CD4-positive, alpha-beta T cell treated with Interleukin-12 subunit alpha and Interleukin-12 subunit beta, for 1 hour (primary cell): ENCODE measurements at places on chromosomes 5 and 9.

DNA sequence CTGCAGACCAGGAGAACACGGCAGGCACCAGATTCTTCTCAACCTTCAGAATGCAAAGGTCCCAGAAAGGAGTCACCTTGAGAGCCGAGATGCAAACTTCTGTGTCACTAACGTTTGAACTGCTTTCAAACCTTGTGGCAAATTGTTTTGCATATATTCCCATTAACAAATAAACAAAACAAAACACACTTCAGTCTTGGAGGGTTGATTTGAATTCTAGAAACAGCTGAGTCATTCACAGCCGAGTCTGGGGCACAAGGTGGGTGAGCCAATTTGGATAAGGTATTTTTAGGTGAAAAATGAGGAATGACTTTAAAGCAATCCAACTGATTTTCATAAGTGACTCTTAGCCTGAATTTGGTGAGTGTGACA is 38.8 kb upstream of the ANKRD33B start:
- no peak for DNase-seq

DNA sequence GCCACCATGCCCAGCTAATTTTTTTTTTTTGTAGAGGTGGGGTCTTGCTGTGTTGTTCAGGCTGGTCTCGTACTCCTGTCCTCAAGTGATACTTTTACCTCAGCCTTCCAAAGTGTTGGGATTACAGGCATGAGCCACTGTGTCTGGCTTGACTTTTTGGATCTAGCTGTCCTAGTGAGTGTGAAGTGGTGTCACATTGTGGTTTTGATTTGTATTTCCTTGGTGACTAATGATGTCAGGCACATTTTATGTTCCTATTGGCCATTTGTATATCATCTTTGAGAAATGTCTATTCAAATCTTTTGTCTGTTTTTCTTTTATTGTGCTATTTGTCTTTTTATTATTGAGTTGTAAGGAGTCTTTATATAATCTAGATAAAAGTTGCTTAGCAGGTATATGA is 53.5 kb upstream of the MCCC2 start:
- peak; percentile 65 for DNase-seq

DNA sequence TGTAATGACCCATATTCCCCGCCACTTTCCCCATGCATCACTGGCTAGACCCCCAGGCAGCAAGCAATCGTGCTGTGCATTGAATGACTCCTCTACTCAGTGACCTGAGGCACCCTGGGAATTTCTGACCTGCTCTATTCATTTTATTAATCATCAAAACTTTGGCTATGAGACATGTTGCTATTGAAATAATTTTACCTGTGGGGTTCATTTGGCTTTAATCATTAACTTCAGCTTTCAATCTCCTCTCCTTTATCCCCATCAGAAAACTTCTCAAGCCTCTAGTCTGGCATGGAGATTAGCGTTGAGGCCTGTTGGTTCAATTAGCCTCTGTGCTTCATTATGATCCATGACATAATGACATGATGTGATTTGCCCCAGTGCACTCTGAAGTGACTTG is 429.0 kb downstream of the ZNF608 start:
- DNase-seq = no peak

GRCh38 chr9:133059623-133060022 is 2.2 kb upstream of the CEL start:
- DNase-seq = no peak

GRCh38 chr9:2761424-2761823 is 44.1 kb downstream of the KCNV2 start:
- no peak for DNase-seq

DNA sequence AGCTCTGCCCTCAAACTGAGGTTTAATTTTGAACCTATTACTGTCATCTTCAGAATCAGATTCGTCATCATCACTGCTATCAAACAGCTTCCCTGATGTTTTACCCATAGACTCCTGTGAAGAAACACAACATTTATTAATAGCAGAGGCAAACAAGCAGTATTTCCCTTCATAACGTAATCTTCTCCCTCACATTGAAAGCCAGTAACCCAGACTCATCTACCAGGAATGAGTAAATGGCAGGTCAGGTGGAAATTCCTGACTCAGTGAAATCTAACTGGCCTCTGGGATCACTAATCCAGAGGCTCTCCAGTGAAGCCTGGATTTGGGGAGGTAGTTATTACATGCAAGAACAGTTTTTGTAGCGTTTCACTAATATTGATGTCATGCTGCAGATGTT is 14.6 kb downstream of the NOL8 start:
- DNase-seq = no peak

GRCh38 chr9:91884696-91885687 is 65.0 kb downstream of the ROR2 start:
- no peak for DNase-seq

DNA sequence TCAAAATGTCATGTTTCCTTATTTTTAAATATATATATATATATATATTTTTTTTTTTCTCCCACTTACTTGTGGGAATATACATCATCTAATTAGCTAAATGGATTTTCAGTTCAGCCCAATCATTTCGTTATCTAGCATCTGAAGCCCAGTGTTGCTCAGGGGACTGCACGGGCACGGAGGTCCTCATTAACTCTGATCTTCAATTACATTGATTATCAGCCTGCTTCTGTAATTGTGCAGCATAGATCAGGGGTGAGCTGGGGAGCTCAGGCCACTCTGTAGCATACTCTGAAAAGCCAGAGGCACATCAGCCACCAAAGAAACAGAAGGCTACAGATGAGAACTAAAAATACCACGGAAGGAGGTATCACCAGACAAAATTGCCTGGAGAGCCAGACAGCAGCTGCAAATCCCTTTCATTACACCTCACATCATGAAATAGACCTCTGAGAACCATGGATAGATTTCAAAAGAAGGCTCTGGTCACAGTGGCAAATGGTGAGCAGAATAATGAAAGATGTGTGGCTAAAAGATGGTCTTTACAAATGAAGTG is 326.4 kb downstream of the TRIM32 start:
- DNase-seq = no peak

- no peak for DNase-seq
These were observed 37.4 kb downstream of the WWC1 start for GRCh38 chr5:168328814-168329213.

- DNase-seq = no peak
These were observed 138.1 kb downstream of the ATPSCKMT start for GRCh38 chr5:10111571-10111970.

DNA sequence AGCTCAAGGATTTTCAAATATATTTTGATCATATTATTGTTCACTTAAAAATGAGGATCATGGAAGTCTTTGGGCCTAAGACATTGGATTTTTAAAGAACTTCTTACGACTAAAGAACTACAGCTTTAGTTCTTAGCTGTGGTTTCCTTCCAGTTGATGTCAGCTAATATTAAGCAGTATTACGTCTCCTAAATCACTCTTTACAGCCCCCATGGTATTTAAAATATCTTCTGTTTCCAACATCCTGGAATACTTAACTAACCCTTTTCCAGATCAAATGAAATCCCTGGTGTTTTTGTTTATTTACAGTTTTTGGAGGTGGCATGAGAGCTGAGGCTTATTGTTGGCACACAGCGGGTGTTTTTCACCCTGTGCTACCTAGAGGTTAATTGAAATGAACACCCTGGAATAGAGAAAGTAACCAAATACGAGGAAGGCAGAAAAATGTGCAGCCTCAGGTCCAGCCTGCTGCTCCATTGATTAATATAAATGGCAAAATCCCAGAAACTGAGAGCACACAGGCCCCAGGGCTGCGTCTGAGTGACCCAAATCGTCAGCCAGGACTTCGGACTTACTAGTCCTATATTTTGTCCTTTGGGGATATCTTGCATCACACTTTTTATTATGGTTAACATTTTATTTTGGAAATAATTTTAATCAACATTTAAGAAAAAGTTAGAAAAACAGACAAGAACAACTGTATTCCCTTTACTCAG is 52.3 kb upstream of the ICE1 start:
- DNase-seq = no peak

DNA sequence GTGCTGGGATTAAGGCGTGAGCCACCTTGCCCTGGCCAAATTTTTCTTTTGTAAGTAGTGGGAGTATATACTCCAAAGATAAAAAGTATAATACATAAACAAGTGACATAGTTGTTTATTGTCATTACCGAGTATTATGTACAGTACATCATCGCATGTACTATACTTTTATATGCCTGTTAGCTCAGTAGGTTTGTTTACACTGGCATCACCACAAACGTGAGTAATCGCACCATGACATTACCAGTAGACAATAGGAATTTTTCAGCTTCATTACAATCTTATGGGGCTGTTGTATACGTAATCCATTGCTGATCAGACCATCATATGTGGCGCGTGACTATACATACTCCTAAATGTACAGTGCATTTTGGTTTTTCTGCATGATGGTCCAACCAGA is 9.8 kb downstream of the SECISBP2 start:
- no peak for DNase-seq

GRCh38 chr9:90607701-90608516 is 34.7 kb downstream of the DIRAS2 start:
- no peak for DNase-seq

GRCh38 chr5:61301341-61302199 is 30.5 kb upstream of the ZSWIM6 start:
- DNase-seq = no peak

DNA sequence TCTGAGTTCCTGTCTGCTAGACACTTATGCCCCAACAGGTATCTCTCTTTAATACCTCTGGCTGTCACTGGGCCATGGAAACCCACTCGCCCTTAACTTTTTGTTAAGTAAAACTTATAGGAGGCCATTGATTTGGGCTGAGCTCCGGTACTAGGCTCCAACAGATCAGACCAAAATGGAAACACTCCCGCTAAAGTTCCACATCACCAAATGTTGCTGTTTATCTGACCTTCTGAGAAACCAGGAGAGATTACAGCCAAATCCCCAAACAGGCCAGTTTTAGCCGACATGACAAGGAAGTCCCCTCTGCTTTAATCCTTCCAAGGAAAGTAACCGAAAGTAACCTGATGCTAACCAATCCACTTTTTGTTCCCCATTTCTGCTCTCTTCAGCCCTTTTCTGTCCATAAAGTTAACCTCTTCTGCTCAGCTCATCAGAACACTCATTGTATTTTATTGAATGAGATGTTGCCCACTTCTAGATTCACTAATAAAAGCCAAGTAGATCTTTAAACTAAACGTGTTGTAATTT is 115.2 kb upstream of the LHFPL2 start:
- DNase-seq = no peak

- DNase-seq = no peak
These were observed 67.7 kb downstream of the HMHB1 start for GRCh38 chr5:143879646-143880045.

GRCh38 chr5:126723643-126724042 is 53.3 kb upstream of the LMNB1 start:
- no peak for DNase-seq

DNA sequence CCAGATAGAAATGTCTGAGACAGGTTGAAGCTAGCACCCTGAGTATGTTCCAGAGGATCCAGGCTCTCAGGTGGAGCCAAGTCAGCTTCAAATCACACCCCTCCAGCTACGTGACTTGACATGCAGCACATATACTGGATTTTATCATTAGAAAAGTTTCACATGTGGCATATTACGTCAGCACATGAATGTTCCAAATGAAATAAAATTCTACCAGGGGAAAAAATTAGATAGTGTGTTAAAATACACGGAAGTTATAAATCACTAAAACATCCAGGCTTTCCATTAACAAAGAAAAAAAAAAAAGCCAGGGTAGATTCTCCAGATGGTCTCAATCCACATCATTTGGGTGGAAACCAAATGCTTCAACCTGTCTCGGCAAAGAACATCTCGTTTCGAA is 251.6 kb downstream of the MPDZ start:
- no peak for DNase-seq

GRCh38 chr5:25006734-25007133 is 362.0 kb upstream of the CDH10 start:
- no peak for DNase-seq

DNA sequence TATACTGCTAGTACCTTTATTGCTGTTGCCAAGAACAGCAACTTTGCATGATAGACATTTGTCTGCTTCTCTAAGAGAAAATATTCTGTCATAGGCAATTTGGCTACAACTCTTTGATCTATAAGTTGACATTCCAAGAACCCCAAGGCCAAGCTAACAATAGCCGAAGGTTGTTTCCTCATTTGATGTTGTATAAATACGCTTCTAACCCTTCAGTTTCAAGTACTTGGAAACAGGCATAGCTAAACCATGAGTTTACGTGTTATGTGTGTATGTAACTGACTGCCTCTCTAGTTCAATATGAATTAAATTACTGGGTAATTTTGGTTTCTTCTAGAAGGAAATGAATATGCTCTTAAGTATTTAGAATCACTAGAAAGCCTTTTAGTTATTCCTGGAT is 1034.0 kb downstream of the TLE4 start:
- DNase-seq = no peak

DNA sequence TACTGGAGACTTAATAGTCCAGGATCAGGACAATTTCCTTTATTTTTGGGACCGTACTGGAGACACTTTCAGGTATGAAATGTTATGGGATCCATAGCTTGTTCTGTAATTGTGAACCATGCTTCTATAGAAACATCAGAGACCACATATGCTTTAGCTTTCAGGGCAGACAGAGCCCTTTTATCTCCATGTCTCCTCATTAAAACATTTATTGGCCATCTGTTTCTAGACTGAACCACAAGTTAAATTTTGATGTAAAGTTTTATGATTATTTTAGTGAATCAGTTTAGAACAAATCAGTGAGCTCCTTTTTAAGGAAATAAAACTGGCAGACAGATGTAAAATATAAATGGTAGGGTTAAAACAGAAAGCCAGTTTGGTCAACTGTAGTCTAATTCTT is 62.0 kb downstream of the SLC27A6 start:
- no peak for DNase-seq

GRCh38 chr5:173671121-173671949 is 54.9 kb upstream of the BOD1 start:
- no peak for DNase-seq

DNA sequence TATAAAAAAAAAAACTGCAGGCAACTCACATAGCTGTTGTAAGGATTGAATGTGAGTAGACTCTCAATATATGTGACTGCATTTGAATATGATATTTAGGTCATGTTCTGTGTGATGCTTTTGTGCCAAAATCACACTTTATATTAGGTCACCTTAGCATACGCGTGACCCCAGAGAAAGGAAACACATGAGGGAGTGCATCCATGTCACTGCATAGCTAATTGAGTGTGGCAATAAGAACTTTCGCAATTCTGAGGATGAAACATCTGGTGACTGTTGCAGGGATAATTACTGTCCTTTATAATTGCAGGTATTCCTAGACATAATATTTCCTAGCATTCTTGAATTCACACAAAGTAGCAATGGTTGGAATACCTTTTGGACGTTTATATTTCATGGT is 459.5 kb upstream of the KLF4 start:
- DNase-seq = no peak

DNA sequence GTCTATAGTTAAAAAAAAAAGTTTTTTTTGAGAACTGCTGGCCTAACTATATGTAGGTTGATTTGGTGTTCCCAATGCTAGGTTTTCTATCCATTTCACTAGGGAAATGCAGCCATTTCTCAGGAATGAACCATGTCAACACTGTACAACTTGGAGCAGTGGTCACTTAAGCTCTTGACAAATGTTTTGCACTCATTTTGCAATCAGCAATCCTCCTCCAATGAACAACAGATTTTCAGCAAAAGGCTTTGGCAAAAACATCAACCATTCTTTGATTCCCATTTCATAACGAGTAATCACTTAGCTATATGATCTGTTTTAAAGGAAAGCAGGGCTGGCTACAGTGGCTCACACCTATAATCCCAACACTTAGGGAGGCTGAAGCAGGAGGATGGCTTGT is 17.9 kb downstream of the STRBP start:
- DNase-seq = no peak
